ENCODE measurements at places on chromosomes 12 and 14.
A peak's percentile ranks its signal among the peaks of the same experiment; 100 is the strongest.

DNA sequence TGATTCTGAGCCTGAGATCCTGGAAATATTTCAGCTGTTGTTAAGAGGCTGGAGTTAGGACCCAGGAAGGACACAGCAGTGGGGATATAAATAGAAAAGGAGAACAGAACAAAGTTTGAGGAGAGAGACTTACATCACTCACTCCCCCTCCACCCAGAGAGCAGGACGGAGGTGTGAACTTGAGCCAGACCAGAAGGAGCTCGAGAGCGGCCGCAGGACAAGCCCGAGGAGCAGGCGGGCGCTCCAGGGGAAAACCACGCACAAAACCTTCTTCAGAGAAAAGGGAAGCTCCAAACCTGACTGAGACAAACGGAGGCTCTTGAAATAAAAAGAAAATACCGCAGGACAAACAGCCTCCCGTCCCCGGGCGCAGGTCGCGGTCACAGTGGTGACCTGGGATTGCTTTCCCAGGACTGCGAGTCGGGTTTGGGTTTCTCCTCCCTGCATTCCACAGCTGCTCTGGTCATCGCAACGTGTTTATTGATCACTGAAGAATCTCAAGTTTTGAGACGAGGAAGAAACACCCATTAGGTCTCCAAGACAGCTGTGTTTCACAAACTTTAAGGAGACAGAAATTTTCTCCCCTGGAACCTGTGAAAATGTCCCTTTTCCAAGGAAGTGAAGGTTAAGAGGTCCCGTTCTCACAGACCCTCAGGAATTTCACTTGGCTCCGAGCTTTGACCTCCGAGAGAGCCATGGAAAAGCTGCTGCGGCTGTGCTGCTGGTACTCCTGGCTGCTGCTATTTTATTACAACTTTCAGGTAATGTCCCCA lies at the start of gene ADGRD1:
Gene ADGRD1 (plus strand): TSS at position 137 of the 773 bp plus-strand sequence. CDS start 559 bp downstream, at position 696.
- no peak for DNase-seq

DNA sequence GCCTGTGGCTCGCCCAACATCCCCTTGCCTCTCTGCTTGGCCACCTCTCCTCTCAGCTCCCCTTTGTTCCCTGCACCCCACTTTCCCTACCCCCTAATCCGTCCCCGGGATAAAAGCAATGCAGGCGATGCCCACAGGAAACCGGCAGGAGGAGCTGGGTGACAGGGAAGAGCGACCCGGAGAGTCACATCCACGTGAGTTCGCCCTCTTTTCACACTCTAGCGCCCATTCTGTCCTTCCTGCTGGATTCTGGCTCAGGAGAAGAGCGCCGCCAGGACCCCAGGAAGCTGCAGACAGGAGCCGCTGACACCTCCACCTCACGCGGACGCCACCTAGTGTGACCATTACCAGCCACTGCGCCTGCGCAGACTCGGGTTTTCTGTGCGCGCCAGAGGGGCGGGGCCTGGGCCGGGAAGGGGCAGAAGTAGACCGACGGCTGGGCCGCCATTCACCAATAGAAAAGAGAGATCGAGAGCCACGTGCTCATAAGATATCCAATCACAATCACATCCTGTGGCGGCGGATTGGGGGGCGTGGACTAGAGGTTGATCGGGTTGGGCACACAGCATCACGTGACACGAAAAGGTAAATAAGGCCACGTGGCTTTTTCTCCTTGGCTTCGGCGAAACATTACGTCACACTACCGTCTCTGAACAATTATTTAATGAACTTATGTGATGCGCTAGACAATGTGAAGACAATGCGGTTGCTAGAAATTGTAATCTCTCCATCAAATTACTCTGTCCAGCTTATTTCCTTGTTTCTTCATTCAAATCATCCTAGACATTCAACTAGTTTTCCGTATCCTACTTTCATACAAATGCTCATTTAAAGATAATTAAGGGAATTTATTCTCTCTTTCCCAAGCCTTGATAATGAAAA lies 10.1 kb downstream of the PLA2G1B start:
- DNase-seq = peak; percentile 98

- no peak for DNase-seq
Measured at GRCh38 chr14:64830961-64831360, 48.7 kb downstream of the SPTB start.

GRCh38 chr14:95039259-95039992 lies 117.9 kb downstream of the DICER1 start:
- DNase-seq = no peak

DNA sequence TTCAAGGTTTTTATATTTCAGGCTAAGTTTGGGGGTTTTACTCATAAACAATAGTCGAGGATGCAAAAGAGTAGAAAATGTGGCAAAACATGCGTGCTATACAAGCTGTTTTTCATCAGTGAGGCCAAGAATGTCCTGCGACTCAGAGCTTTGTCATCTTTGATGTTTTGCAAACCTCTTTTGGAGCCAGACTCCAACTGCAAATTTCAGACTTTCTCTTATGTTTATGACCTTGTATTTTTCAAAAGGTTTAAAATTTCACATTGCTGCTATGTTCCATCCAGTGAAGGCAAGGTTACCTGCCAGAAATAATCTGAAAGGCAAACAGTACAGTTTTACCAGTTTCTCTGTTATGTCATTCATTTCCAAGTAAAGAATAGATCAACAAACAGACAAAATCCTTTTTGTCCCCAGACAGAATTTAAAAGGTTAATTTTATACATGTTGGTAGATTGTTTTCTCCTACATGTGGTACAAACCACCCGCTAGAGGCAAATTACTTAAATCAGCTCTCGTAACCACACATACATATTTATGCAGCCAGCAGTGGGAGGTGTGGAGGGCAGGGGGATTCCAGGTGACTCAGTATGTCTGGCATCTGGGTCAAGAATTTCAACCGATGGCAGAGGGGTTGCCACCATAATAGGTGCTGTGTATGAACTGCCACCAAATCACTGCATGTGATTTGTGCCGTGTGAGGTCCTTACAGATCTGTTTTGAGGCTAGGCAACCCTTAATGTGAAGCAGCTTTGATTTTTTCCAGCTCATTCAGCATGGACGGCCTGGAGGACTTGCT lies 119.8 kb upstream of the CPM start:
- peak; percentile 13 for DNase-seq

- no peak for DNase-seq
Measured at GRCh38 chr12:54018468-54018984, 9.7 kb upstream of the HOXC6 start.

DNA sequence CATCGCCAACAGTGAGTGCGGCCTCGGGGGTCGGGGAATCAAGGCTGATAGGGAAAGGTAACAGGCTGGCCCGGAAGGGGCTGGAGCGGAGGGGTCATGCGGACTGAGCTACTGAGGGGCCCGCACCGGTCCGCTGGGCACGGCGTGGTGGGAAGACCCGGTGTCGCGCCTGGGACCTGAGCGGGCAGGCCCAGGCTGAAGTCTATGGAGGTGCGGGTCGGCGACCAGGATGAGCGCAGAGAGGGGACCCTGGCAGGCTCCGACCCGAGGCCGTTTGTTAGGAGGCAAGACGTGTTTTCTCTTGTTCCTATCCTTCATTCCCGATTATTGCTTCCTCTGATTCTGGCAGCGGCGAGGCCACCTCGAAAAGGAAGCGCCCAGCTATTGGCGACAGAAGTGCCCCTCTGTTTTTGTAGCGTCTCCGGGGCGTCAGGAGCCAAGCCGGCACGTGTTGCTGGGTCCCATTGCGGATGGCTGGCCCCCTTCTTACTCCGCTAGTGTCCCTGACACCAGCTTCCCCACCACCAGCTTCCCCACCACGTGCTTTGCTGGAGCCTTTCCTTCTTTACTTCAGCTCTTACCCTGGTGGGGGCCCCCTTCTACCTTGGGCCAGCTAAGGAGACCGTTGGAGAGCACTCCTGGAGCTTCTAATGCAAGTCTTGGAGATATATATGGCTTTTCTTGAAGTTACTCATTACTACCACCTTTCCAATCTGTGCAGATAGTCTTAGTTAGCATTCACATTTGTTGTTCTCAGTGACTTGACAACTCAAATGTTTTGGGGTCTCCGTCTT lies 653 bp downstream of the PA2G4 start:
- no peak for DNase-seq

GRCh38 chr12:114414031-114414865 lies 8.3 kb upstream of the TBX5 start:
- no peak for DNase-seq

GRCh38 chr14:43898687-43899086 lies 608.4 kb downstream of the FSCB start:
- DNase-seq = no peak

GRCh38 chr14:28138341-28138740 lies 628.2 kb upstream of the FOXG1 start:
- no peak for DNase-seq

DNA sequence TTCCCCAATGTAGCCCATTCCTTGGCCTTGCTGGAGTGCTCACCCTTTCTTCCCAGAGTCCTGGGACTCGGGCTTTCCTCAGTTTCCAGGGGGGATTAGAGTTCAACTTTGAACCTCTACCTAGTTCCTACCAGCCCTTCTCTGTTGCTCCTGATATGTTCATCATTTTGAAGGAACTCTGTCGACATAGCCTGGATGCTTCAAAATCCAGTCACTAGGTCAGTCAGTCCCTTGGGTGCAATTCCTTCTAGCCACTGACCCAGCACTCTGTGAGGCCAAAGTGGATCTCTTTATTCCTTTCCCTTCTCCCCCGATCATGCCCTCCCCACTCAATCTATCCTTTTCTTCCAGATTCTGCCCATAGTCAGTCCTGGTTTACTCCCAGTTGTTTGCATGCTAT lies 72.3 kb upstream of the TMCC3 start:
- DNase-seq = no peak

GRCh38 chr12:71972441-71973074 lies 33.9 kb downstream of the TPH2 start:
- DNase-seq = no peak

GRCh38 chr14:61281948-61282275 lies 774 bp upstream of the TMEM30B start:
- no peak for DNase-seq

- DNase-seq = no peak
Measured at GRCh38 chr12:3662521-3662921, 90.4 kb downstream of the CRACR2A start.

DNA sequence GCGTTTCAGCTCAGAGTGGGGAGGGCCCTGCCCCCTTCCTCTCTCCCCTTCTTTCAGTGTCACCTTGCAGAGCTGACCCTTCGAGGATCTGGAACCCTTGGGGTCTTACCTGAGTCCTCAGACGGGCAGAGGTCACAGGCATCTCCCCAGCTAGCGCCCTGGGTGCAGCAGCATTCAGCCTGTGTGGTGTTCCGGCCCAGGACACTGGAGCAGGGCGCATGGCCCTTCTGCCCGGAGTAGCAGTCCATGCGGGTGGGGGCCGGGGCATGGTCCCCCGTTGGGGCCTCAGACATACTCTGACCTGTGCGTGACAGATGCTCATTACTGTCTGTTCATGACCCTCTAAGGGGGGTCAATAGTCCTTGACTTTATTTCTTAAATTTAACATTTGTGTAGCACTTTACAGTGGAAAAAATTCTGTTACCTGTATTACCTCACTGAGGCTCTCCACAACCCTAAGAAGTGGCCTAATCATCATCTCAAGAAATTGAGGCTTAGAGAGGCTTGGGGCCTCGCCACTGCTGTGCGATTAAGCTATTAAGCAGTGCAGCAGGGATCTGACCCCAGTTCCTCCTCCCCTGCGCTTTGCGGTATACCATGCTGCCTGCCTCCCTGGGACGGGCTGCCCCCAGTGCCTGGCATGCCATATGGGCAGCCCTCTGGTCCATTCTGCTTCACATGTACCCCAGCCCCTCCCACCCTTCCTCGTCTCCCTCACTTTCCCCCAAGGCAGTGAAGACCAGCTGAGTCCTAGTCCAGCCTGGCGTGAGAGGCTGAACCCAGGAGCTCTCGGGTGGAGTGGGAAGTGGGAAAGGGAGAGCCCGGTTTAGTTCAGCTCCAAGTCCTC lies 11.5 kb downstream of the ISCA2 start:
- no peak for DNase-seq

- DNase-seq = no peak
Measured at GRCh38 chr12:64450057-64450640, 1.8 kb upstream of the TBK1 start.

- no peak for DNase-seq
Measured at GRCh38 chr12:31203261-31203660, 122.7 kb downstream of the SINHCAF start.

- DNase-seq = no peak
Measured at GRCh38 chr12:4212845-4213244, 60.7 kb upstream of the CCND2 start.

- DNase-seq = no peak
Measured at GRCh38 chr12:50580436-50580835, 75.7 kb downstream of the DIP2B start.

Measured in stimulated activated CD4-positive, alpha-beta T cell treated with anti-CD3 and anti-CD28 coated beads, Interleukin-1b, Interleukin-23, amount 100 ng/mL, for 1 hour (primary cell).